Fibroblast of the aortic adventitia (primary cell): ENCODE measurements at places on chromosomes 2 and 18. TPM values are rescaled to one million over a fixed set of nuclear protein-coding genes. Genes with fewer than 3 reads are reported as not detected.

DNA sequence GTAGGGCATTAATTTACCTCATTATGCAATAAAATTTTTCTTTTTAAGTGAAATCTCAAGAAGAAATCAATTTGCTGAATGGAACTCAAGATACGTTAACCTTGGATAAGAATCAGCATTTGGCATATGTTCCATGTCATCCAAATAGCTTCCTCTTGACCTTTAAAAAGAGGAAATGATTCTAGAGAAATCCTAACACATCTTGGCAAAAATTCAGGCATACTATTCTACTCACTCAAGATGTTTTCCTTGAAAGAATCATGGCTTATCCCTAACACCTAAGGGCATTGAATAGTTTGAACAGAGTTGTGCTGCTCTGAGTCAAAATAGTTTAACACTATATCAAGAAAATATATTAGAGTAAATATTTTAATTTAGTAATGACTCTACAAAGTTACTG, 678.0 kb downstream of the EPHA4 start:
- DNase-seq, result no peak

DNA sequence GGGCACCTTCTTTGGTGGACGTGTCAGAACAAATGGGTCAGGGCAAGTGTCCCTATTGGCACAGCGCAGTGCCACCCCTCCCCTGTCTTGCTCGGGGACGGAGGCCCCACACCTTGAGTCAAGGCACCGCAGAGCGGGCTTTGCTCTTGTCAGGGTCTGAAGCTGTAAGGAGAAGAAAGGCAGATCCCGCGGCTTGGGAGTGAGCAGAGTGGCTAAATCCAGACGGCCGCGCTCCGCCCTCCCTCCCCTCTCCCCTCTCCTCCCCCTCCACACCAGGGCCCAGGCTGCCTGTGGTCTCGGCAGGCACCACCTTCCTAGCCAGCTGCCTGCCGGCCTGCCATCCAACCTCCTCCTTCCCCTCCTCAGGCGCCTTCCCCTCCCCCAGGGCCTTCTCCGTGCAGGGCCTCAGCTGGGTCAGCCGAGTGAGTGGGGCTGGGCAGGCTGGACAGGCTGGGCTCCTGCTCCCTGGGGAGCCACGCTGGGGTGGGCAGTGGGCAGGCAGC, 25.8 kb downstream of the SPEG start:
- DNase-seq, result peak; percentile 80

The LRP1B gene
- 0.36 and 0.74 TPM in 2 replicates for total RNA-seq

The TACR1 gene
- 0.09 TPM in 1 of 2 replicates, not detected in the other for total RNA-seq
